ENCODE measurements at places on chromosomes 7 and 10.

DNA sequence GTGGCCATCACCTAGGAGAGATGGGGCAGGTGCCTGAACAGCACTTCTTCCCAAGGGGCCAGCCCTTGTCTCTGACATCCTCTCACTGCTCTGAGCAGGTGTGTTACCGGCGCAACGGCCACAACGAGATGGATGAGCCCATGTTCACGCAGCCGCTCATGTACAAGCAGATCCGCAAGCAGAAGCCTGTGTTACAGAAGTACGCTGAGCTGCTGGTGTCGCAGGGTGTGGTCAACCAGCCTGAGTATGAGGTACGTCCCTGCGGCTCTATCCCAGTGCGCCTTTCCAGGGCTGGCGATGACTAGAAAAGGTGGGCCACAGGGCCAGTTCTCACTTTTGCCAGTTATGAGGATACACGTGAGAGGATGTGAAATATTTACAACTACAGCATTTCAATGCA lies 54.3 kb upstream of the ZMIZ2 start:
- DNase-seq = no peak

DNA sequence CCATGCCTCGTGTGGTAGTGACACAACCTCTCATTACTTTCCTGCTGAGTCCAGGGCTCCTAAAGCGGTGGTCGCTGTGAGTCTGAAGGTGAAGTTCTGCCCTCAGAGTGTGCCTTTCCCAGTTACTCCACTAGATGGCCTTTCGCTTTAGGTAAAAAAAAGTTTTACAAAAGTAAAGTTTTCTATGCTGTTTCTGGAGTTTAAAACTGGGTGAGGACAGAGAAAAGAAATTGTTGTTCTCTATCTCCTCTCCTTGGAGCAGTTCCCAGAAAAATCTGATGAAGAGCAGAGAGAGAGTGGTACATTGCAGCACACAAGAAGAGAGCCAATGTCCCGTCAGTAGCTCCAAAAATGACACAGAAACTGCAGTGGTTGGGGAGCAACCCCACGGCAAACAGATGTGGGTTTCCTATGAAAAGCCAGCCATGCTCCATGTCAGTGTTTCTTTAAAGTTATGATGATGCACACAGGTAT lies 257.1 kb downstream of the GLI3 start:
- DNase-seq = peak; percentile 23

GRCh38 chr7:32089678-32090077 lies 19.5 kb upstream of the PDE1C start:
- DNase-seq = no peak

DNA sequence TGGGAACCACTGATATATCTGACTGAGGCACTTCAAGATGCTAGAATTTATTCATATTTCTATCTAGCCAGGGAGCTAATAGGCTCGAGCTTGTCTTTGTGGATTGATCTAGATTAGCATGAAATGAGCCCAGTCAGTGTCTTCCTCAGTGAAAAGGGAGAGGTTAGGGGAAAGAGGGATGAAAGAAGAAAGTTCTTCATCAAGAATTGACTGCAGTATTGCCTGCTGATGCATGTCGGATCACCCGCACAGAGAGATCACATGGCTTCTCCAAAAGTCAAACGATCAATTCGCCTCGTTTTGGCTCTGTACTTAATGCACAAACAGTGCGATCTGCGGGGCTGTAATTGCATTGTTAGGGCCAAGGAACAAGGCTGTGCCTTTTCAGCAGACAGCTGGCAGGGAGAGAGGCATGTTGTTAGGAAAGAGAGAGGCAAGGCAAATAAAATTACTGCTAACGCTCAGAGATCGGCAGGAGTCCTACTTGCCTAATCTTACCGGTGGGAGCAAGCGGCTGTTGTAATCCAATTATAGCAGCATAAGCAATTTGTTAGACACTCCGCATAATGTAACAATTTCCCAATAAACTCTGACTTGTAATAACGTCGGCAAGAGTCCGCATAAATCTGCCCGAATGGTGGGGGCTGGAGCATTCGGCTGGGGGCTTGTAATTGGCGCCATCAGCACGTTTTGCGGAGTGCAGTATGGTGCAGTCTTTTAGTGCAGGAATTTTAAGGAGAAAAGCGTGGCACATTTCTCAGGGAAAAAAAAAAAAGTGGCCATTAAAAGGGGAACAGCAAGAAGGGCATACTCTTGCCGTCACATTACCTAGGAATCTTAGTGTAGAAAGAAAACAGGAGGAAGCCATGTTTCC lies 102.1 kb downstream of the POLL start:
- no peak for DNase-seq

- no peak for DNase-seq
Measured at GRCh38 chr10:1674501-1674900, 62.8 kb downstream of the ADARB2 start.

DNA sequence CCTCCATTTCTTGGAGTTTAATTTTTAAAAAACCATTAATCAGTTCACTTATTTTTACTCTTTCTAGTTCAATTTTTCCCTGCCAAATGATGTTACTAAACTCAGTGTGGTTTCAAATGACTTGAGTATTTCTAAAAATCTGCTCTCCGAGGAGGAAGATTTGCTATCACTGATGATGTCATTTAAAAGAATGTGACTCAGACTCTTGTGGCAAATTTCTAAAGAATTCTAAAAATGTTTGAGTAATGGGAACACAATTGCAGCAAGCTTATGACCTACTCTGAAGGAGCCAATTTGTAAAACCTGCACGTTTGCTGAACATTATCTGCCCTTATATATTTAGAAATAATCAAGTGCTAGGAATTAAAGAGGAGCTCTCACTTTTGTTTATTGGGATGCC lies 88.6 kb downstream of the SPAG6 start:
- DNase-seq = peak; percentile 67

GRCh38 chr10:93600446-93601145 lies 439 bp downstream of the RBP4 start:
- no peak for DNase-seq

DNA sequence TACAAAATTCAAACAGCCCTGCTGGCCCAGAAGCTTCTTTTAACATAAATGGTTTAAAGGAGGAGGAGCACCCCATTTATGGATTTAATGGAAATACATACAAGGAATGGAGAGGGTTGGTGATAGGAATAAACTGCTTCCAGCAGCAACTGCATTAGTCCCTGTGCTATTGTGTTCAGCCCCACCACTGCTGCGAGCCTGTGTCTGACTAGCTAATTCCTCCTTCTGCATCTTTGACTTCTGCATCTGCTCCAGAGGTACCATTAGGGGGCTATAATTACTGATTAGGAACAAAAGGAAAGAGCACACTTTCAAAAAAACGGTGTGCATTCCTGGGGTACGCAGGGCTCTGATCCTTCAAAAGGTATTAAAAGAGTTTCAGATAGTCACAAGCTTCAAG lies 24.8 kb downstream of the CDCA7L start:
- no peak for DNase-seq

- DNase-seq = peak; percentile 20
Measured at GRCh38 chr10:42836771-42837468, 54.3 kb downstream of the BMS1 start.

DNA sequence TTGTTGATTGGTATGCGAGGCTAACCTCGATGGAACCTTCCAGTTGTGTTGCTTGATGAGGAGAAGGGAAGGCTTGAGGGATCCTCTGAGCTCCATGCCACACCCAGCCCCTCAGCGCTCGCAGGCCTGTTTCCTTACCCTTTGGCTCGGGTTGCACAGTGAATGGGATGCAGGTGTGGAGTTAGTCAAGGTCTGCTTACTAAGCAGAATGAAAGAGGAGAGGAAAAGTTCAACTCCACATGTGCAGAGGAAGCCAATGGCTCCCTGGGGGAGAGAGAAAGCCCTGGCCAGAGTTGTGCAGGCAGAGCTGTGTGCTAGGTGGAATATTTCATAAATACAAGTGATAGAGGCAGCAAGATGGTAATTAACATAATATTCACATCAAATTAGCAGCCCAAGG lies 85.5 kb downstream of the JCAD start:
- DNase-seq = no peak

DNA sequence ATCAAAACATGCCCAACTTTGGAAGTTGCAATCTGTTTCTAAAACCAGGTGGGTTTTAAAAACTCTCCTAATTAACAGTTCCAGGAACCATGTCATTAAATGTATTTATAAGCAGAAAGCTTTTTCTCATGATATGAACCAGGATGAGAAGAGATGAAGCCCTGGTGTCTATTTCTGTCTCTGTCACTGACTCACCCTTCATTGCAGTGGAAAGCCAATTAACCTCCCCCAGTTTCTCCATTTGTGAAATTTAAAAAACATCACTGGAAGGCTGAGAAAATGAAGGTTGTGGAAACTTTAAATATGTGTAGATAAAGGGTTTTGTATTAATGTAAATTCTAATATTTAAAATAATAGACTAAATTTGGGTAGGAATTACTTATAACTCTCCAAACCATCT lies 1088.0 kb downstream of the SORCS1 start:
- no peak for DNase-seq

DNA sequence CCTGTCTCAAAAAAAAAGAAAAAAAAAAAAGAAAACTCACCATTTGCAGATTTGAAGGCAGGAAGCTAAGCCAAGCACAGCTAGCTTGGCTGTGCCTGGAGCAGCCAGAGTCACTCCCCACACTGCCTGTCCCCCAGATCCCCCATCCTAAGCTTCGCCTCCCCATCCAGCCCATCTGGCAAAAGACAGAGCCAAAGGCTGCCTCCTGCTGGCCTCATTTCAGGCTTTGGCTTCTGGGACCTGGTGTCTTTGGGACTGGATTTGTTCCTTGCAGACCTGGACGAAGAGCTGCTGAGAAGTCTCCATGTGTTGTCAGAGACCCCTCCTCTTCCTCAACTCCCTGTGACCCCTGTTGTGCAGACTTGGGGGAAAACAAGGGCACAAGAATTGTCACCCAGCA lies 8.1 kb downstream of the ASL start:
- DNase-seq = no peak

DNA sequence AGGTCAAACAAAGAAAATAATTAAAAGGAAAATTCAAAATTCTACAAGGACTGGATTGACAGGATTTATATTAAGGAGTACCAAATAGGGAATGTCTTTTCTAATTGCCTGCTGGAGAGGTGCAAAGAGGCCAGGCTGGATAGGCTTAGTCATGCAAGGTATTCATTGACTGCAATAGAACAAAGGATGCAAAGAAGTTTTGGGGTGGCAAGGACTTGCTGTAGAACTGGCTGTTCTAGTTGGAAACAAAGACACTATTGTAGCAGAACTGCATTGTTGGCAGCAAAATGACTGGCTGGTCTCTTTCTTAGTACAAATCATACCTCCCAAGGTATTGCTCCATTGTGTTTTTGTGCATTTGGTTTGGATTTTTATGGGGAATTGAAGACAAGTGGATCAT lies 10.1 kb downstream of the ITGB8 start:
- DNase-seq = no peak

- DNase-seq = no peak
Measured at GRCh38 chr10:63582690-63583089, 61.5 kb downstream of the REEP3 start.

DNA sequence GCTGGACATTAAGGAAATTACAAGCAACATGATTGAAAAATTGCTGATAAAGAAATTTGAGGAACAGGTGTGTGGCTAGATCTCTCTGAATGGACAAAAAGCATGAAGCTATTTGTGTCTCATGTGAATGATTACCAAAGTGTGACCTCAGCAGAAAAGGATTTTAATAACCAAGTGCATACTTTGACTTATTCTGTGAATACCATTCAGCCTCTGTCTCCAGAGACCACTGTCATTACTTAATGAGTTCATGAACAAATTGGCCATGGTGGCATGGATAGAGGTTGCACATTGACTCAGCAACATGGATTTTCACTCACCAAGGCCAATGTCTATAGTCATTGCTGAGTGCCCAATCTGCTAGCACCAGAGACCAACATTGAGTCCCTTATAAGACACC lies 874.6 kb upstream of the POT1 start:
- no peak for DNase-seq

- no peak for DNase-seq
Measured at GRCh38 chr7:100166317-100166940, 2.0 kb downstream of the GAL3ST4 start.

DNA sequence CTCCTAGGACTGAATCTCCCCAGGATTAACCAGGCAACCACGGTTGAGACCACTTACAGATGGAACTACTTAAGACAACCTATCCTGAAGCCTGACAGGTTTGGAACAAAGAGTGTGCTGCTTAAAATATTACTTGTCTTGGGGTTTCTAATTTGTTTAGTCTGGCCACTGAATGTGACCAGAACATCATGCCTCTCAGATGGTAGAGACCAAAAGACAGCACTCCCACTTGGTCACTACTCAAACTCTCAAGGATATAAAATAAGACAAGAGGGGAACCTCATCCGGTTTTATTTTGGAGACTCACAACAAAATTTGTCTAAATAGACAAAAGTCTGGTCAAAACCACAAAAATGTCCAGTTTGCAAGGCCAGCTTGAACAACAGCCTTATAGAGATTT lies 15.3 kb downstream of the MRPL32 start:
- no peak for DNase-seq

GRCh38 chr7:7719236-7719635 lies 829 bp upstream of the RPA3 start:
- DNase-seq = no peak

- DNase-seq = no peak
Measured at GRCh38 chr7:71408271-71408670, 276.3 kb downstream of the GALNT17 start.

- DNase-seq = no peak
Measured at GRCh38 chr10:103703941-103704919, 151.1 kb downstream of the SH3PXD2A start.

DNA sequence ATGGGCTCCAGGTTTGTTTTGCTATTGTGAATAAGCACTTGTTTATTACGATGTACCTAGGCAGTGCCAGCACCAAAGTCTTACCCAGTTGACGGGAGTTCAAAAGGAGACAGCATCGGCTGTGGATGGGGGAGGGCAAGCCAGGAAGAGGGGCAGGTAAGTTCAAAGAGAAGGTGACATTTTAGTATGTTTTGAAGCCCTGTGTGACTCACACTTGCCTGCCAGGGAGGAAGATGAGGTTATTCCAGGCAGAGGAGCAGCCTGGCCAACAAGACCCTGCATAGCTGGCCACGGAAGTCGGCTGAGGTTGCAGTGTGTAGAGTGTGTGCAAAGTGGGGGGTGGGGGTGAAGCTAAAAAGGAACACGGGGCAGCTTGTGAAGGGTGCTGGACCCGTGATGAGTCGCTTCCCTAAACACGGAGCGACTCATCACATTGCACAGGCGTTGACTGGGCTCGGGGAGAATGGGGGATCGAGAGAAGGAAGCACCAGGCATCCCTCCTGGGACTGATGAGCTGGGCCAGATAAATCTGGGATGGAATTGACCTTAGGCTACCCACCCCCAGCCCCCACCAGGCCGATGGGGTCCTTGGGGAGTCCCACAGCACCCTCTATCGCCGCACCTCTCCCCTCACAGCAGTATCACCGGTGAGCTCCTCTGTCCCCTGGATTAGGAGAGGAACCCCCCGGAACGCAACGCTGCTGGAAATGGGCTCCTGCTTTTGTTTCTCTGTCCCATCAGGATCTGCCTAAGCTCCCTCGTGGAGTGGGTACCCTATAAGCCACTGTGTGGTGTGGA lies 97.9 kb upstream of the IKZF1 start:
- no peak for DNase-seq

DNA sequence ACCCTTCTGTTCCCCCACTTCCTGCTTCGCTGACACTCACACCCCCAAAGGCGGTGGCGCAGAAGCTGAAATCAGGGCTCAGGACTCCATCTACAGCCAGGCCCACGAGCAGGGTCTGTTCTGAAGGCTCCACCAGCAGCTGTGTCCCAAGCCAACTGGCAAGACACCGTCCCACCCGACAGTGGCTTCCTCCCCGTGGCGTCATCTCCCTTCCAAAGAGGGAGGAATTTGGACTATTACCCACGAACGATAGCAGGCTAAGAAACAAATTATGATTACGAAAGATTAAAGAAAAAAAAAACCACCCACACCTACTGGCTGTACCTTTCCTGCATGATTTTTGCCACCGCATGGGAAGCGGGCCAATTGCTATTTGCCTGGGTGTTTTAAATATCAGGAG lies 54.3 kb downstream of the RBM17 start:
- no peak for DNase-seq
